ENCODE measurements at places on chromosomes 1 and 21.

- no peak for DNase-seq
These were observed 9.0 kb upstream of the CSF1 start for GRCh38 chr1:109901524-109902145.

GRCh38 chr21:15496911-15497310, 232.9 kb upstream of the USP25 start:
- no peak for DNase-seq

- DNase-seq, result no peak
These were observed 85.2 kb upstream of the KCND3 start for GRCh38 chr1:112074711-112075110.

GRCh38 chr1:167425482-167425881, 92.8 kb downstream of the CD247 start:
- no peak for DNase-seq

DNA sequence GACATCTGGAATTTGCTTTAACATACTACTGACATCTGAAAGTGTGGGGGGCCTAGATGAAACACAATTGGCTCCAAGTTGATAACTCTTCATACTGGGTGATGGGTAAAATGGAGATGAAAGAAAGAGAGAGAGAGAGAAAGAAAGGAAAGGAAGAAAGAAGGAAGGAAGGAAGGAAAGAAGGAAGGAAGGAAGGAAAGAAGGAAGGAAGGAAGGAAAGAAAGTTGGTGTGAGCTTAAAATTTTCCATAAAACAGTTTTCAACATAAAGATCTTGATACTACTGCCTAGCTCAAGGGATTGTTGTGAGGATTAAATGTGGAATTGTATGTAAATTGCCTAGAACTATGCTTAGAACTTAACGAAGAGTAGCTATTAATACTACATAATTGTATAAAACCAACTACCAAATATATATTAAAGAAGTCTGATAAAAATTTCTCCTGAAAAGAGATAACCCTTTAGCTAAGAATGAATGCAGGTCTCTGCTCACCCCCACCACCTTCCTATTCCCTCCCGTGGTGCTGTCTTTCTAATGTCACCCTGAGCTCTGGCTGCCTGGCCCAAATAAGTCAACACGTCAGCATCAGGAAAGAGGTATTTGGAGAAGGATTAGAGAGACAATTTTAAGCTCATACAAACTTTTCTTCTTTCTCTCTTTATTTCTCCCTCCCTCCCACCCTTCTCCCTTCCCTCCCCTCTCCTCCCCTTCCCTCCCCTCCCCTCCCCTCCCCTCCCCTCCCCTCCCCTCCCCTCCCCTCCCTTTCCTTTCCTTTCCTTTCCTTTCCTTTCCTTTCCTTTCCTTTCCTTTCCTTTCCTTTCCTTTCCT, 89.3 kb upstream of the SGIP1 start:
- DNase-seq, result no peak

GRCh38 chr1:200880212-200880611, 7.4 kb downstream of the GPR25 start:
- no peak for DNase-seq

DNA sequence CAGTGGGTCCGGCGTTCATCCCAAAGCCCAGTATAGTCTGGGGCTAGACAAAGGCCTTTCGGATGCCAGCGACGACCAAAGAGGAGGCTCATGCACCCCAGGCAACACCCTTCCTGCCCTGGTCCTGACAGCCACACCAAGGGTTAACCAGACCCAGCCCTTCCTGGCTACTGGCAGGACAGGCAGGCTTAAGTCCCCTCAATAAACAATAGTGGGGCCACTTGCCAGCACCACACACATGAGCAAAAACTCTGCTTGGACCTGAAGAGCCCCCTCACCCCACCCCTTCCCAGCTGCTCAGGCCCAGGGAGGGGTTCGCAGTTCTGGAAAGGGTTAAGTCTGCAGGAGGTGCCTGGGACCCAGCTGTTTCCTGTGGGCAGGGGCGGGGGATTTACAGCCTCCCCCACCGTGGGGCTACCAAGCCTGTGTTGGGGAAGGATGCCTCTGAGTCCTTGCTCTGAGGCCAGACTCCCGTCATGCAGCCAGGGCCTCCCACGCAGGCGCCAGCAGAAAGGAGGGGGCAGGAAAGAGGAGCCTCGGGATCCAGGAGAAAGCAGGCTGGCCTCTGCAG, 18.2 kb downstream of the PHLDA3 start:
- DNase-seq, result no peak

DNA sequence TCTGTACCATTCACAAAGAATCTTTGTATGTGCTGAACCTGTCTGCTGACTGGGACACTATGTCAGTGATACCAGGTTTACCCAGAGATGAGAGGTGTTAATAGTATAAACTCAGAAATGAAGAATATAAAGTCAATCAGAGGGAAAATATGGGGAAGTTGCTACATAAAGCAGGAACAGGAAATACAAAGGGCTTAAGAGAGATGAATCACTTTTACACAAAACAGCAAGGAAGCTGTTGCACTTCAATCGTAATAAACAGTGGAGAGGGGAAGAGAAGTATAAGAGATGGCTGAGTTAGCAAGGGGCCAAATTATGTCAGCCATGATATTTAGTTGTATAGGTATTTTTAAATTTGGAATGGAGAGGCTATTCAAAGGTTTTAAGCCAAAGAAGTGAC, 890.2 kb upstream of the NCAM2 start:
- DNase-seq, result no peak

DNA sequence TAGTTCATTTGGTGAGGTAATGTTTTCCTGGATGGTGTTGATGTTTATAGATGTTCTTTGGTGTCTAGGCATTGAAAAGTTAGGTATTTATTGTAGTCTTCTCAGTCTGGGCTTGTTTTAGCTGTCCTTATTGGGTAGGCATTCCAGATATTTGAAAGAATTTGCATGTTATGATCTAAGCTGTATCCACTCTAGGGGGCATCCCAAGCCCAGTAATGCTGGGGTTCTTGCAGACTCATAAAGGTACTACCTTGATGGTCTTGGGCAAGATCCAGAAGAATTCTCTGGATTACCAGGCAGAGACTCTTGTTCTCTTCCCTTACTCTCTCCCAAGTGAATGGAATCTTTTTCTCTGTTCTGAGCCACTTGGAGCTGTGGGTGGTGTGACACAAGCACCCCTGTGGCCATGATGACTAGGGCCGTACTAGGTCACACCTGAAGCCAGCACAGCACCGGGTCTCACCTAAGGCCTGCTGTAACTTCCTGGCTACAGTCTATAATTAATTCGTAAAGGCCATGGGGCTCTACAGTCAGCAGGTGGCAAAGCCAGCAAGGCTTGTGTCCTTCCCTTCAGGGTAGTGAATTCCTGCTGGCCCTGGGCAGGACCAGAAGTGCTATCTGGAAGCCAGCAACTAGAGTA, 74.8 kb upstream of the PDE4B start:
- no peak for DNase-seq

- DNase-seq, result no peak
These were observed 468.7 kb upstream of the B3GALT2 start for GRCh38 chr1:193654951-193655735.

GRCh38 chr1:46490656-46491442, 1.2 kb downstream of the DMBX1 start:
- DNase-seq, result no peak

GRCh38 chr1:18049228-18049627, 58.4 kb upstream of the IGSF21 start:
- no peak for DNase-seq

DNA sequence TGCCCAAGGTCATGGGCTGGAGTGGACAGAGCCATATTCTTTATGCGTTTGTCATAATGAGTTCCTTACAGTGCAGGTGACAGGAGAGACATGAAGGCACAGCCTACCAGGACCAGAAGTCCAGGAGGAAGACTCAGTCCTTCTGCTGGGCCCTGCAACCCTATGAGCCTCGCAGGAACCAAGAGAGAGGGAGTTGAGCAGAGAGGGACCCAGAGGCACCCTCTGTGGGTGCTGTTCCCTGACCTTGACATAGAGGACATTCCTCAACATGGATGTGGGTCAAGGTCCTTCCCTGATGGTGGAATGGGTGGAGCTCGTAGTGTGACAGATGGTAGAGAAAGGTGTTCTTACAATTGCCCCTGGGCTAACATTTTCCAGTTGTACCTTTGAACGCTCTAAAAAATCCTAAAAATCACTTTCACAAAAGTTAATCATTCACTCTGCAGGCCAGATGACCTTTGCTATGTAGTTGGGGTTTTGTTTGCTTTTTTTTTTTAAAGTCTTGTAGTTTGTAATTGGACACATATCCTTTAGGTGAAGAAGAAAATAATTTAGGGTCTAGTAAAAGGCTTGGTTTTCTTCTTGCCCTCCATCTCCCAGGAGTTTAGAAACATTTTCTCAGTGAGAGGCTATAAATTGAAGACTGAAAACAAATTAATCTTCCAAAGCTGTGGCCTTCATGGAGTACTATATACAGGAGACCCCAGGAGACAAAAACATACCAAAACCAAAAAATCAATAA, 41.9 kb downstream of the MAB21L3 start:
- no peak for DNase-seq

DNA sequence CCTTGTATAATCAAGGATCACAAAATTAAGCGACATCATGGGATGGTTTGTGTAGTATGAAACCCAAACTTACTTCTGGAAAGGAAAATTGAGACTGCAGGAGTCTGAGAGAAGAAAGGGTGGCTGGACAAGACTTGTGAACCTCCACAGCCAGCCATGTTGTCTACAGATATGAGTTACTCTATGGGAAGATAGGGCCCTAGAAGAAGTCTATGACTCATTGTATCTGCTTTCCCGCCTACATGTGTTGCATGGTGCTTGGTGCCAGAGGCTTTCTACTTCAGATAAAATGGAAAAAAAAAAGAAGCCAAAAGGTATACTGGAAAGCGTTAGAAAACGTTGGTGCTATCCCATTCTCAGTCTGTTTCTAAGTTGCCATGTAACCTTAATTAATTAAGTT, 18.7 kb upstream of the OR6N2 start:
- no peak for DNase-seq

GRCh38 chr21:40155563-40155962, 288.3 kb downstream of the PCP4 start:
- no peak for DNase-seq

GRCh38 chr21:15293240-15293639, 228.4 kb upstream of the NRIP1 start:
- no peak for DNase-seq

GRCh38 chr1:5755552-5756125, 236.6 kb downstream of the NPHP4 start:
- DNase-seq, result no peak
